ENCODE measurements at places on chromosomes 5 and 9.

DNA sequence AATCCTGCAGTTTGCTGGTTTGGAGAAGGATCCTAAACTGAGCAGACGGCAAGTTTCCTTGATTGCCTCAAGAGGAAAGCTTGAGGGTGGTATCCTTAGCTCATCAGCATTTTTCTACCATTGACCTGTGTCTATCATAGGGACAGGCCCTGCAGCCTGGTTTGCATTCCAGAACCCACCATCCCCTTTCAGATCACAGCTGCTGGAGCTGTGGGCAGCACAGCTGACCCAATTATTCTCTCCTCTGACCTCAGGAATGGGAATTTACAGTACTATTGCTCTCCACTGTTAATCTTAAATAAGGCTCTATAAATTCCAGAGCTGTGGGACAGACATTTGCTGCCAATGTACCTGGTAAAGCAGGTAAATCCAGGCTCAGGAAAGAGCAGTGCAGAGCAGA lies 163.0 kb downstream of the SPOCK1 start:
- DNase-seq: no peak

DNA sequence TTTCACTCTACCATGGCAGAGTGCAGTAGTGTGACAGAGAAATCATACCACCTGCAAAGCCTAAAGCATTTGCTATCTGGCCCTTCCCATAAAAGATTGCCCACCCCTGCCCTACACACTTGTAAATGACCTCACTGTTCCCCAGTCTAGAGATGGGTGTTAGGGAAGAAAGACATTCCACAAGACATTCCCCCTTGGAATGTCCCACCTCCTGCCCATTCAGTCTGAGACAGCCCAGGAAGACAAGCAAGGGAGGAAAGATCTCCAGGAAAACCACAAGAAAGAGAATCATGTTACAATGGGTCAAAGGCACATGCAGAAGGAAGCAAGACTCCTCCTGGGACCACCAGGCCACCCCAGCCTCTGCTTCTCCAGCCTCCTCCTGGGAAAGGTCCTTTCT lies 230.0 kb downstream of the AGTPBP1 start:
- no peak for DNase-seq

GRCh38 chr9:36547598-36547997 lies 25.1 kb upstream of the MELK start:
- no peak for DNase-seq

- DNase-seq: no peak
These were observed 45.4 kb downstream of the HMCN2 start for GRCh38 chr9:130311003-130311402.
